ENCODE measurements at places on chromosomes 6 and 20.
A peak's percentile ranks its signal among the peaks of the same experiment; 100 is the strongest.

- DNase-seq = no peak
These were observed 194.9 kb downstream of the KIF6 start for GRCh38 chr6:39530201-39530759.

- DNase-seq = no peak
These were observed 85.1 kb upstream of the PTPN1 start for GRCh38 chr20:50425076-50425475.

- no peak for DNase-seq
These were observed 5.5 kb upstream of the NPBWR2 start for GRCh38 chr20:64112691-64113443.

DNA sequence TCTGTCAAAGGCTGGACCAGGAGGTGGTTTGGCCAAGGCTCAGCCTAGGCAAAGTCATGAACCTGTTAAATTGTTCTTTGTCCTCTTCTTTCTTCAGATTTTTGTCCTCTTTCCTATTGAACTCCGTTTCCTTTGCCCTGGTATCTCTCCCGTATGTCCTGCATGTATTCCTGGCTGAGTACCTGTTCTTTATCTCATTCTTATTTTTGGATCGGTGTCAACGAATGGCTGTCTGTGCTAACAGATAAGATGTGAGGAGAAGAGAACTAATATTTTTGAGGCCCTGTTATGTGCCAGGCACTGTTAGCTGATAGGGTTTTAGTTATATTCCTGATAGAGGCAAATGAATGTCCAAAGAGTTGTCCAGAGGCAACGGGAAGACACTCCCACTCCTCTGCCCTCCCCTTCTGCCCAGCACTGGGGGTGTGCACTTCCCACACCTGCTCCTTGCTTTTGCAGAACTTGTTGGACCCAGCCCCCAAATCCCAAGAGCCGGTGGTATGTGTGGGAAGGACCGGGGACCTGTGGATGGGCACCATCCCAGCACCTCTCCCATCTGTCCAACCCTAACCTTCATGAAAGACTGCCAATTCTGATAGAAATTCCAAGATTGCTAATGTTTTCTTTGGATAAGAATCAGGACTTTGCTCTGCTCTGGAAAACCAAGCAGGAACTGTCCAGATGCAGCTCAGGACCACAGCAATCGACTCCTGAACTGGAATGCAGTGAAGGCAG, 20.6 kb downstream of the MMP24OS start:
- no peak for DNase-seq

DNA sequence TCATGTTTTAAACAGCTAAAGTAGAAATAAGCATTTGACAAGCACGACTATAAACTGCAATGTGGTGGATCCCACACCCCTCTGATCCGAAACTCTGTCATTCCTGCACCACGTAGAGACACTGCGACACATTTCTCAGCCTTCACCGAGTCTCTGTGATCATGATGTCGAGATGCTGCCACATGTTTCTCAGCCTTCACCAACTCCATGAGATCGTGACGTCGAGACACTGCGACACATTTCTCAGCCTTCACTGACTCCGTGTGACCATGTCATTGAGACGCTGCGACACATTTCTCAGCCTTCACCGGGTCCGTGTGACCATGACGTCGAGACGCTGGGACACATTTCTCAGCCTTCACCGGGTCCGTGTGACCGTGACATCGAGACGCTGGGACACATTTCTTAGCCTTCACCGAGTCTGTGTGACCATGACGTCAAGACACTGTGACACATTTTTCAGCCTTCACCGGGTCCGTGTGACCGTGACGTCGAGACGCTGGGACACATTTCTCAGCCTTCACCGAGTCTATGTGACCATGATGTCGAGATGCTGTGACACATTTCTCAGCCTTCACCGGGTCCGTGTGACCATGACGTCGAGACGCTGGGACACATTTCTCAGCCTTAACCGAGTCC, 143.0 kb downstream of the TTLL2 start:
- DNase-seq = no peak

- no peak for DNase-seq
These were observed 7.0 kb upstream of the RNF217 start for GRCh38 chr6:124955108-124955856.

GRCh38 chr6:103983860-103984259, 875.9 kb downstream of the HACE1 start:
- DNase-seq = no peak

GRCh38 chr20:50578061-50578777, 68.0 kb downstream of the PTPN1 start:
- no peak for DNase-seq

DNA sequence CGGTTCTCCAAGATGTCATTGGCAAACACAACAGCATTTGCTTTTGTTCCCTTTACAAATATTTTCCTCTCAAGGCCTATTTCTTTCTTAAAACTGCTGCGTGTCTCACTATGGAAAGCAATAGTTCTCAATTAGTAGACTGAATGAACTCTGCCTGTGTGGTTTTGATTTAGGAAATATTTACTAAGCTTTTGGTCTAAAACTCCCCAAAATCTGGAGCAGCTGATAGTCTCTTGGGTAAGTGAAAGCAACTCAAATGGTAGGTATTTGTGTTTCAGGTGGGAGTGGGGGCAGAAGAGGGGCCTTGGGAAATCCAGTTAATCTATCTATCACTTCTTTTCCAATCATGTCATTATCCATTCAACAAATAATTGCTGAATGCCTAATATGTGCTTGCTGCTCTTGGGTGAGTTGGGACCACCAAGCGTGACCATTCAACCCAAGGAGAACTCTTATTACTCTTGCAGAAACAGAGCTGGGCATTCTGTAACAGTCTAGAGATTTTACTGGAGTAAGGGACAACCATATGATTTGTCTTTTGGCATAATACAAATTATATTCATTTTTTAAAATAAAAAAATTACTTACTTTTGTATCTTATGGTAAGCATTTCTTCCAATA, 33.2 kb upstream of the ADTRP start:
- no peak for DNase-seq

- no peak for DNase-seq
These were observed 101.2 kb downstream of the JPH2 start for GRCh38 chr20:44085616-44086434.

GRCh38 chr6:6781172-6781872, 192.8 kb downstream of the LY86 start:
- DNase-seq = no peak

GRCh38 chr6:10190042-10190441, 224.8 kb downstream of the TFAP2A start:
- no peak for DNase-seq

DNA sequence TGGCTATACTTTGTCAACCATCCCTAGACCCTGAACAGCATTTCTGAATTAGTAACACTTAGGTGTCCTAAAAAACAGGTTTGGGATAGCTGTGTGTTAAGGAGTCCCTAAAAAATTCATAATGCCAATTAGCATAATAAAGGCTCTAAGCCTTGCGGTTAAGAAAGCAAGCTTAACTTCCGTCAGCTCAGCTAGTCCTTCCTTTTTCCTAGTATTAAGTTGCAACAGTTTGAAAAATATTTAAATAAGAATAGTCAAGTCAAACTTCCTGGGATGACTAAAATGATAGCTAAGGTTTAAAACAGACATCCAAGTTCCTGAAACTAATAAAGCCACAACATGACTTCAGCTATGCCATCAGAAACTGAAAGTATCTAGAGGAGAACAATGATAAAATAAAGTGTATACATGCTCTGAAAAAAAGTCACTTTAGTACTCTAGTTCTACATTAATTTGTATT, 3.5 kb downstream of the AKIRIN2 start:
- DNase-seq = peak; percentile 24

DNA sequence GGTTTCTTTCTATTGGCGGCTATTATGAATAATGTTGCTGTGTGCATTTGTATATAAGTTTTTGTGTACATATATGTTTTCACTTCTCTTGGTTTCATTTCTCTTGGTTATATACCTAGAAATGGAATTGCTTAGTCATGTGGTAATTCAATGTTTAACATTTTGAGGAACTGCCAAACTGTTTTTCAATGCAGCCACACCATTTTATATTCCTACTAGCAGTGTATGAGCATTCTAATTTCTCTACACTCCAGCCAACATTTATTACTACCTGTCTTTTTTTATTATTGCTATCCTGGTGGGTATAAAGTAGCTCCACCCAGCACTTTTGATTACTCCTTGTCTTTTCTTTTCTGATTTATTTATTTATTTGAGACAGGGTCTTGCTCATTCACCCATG, 54.8 kb downstream of the PHACTR2 start:
- no peak for DNase-seq

- DNase-seq = no peak
These were observed 39.7 kb downstream of the TGM2 start for GRCh38 chr20:38125157-38126056.

- DNase-seq = no peak
These were observed 524.8 kb upstream of the MAN1A1 start for GRCh38 chr6:119874381-119874780.

DNA sequence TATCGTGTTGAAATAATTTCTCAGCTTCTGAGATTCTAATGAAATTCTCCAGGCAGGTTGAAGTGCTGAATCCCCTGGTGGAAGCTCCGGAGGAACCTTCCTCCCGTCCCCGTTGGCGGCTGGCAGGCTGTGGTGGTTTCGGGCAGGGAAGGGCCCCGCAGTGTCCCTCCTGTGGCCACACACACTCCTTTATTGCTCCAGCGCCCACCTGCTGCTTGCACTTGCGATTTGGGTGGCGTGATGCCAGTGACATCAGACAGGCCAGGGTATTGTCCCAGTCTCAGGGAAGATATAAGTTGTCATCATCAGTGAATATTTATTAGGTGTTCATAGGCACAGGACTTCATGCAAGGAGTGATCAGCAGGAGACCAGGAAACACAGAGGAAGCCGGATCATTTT, 530.4 kb downstream of the QKI start:
- no peak for DNase-seq

DNA sequence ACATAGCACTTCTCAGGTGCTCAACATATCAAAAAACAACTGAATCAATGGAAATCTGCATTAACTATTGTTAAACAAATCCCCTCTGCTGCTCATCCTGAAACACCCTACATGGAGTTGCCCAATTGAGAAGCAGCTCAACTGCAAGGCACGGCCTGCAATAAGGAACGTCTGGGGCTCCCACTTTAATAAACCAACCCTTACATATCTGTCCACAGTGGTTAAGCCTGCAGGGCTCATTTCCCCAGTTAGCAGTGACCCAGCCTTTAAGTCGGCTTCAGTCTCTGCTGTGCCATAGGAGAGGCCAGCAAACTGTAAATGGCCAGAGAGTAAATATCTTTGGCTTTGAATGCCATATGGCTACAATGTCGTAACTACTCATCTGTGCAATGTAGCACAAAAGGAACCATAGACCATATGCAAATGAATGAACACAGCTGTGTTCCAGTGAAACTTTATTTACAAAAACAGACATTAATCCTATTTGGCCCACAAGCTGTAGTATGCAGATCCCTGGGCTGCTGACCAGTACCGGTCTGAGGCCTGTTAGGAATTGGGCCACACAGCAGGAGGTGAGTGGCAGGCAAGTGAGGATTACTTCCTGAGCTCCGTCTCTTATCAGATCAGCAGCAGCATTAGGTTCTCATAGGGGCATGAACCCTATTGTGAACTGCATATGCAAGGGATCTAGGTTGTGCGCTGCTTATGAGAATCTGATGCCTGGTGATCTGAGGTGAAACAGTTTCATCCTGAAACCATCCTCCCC, 522.7 kb upstream of the CDH4 start:
- no peak for DNase-seq

DNA sequence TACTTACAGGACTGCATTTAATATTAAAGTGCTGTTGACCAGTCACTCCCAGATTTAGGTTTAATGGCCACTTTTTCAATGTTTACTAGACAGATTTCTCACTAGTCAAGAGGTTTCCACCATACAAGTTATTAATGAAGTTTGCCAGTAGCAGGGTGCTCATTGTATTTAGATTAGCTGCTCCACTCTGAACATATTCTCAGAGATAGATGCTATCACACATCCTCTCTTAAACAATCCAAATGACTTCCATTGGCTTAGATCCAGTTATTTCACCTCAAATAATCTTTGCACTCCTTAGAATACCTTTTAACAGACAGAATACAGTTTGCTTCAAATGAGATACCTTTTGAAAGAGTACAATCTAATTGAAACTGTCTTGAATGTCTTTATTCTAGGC, 276.1 kb downstream of the HDGFL1 start:
- no peak for DNase-seq

DNA sequence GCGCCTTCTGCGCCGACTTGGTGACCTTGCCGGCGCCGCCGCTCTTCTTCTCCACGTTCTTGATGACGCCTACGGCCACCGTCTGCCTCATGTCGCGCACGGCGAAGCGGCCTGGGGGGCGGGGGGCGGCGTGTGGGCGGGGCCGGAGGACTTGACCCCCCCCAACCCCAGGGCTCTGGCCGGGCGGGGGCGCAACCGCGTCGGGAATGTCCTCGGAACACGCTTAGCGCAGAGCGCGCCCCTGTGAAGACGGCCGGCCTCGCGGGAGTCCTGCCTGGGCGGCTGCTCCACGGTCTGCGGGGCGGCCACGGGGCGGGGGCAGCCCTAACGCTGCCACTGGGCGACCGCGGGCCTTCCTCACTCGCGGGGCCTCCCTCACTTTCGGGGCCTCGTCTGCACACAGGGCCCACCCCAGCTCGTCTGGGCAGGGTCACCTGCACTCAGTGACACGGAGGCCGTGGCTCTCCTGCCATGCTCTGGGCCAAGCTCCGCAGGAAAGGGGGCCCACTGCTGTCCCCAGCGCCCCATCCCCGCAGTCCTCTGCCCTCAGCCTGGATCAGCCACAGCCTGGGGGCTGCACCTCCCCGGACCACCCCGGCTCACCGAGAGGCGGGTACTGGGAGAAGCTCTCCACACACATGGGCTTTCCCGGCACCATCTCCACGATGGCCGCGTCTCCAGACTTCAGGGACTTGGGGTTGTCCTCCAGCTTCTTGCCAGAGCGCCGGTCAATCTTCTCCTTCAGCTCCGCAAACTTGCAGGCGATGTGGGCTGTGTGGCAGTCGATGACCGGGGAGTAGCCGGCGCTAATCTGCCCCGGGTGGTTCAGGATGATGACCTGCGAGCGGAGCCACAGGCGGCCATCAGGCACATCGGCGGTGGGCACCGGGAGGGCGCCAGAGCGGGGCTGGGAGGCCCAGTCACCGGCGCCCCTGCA, 10.3 kb downstream of the EEF1A2 start:
- DNase-seq = no peak

DNA sequence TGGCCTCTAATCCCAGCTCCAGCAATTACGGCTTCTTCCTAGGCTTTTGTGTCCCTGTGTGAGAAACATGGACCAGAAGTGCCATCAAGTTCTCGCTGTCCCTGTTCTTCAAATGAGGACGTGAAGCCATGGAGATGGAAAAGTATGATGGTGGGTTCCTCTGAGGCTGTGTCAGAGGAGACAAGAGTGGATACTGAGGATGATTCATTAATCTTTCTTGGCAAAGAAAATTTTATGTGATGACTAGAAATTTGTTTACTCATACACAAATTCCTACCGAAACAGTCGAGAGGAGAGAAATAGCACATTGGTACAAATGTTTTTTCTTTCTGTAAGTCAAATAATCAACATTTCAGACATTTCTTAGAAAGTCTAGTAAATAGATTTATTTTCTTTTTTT, 35.0 kb upstream of the PNRC1 start:
- no peak for DNase-seq

GRCh38 chr20:38209736-38210405, 44.8 kb upstream of the TGM2 start:
- DNase-seq = no peak

Data from kidney capillary endothelial cell (primary cell).